Fibroblast of skin of left quadriceps (primary cell): ENCODE measurements at places on chromosomes 6 and 20.

DNA sequence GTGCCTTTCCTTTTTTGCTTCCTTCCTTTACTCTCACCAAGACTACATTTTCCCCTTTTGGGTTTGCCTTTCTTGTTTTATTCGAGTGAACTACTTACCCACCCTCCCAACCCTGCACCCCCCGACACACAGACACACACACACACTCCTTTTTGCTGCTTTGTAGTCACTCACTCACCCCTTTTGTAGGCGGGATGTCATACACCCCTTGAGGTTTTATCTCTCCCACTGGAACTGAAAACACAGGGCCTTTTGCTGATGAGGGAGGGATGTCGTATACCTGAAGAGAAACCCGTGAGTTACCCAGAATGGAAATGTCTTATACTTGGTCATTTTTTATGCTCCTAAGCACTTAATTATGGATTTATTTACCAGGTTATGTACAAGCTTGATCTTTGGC, 40.3 kb downstream of the NEDD9 start:
- no peak for DNase-seq

GRCh38 chr6:112311950-112312547, 35.1 kb upstream of the RFPL4B start:
- no peak for DNase-seq

DNA sequence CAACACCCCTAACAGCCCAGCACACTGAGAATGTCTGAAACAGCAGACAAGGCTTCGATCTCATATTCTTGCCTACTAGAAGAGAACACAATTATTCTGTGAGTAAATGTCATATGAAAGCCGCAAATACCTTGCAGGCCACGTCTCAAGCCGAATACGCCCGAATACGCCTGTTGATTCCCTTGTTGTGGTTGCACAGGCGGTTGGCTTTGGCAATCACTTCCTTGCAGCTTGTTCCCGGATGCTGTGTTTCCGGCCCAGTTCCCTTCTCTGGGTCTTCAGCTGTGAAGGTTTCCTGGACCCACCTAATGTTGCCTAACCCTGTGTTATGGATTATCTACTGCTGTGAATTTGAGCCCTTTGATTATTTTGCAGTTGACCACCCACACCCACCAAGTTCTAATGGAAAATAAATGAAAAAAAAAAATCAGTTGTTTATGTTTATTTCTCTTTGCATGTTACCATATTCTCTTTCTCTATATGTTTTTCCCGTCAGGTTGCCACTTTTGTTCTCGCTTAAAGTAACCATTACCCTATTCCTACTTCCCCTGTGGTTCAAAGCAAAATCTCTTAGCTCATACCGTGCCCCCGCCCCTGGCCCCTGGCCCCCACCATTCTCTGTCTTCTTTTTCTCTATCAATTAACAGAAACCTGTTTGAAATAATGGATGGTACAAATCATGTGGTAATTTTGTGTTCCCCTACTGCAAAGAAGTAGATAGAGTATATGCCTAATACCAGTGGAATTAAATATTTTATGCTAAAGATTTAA, 172.4 kb downstream of the ADGB start:
- DNase-seq, result no peak

- no peak for DNase-seq
Measured at GRCh38 chr20:49916146-49917002, 1.0 kb upstream of the SPATA2 start.

GRCh38 chr20:63322146-63322932, 29.4 kb downstream of the COL20A1 start:
- no peak for DNase-seq

DNA sequence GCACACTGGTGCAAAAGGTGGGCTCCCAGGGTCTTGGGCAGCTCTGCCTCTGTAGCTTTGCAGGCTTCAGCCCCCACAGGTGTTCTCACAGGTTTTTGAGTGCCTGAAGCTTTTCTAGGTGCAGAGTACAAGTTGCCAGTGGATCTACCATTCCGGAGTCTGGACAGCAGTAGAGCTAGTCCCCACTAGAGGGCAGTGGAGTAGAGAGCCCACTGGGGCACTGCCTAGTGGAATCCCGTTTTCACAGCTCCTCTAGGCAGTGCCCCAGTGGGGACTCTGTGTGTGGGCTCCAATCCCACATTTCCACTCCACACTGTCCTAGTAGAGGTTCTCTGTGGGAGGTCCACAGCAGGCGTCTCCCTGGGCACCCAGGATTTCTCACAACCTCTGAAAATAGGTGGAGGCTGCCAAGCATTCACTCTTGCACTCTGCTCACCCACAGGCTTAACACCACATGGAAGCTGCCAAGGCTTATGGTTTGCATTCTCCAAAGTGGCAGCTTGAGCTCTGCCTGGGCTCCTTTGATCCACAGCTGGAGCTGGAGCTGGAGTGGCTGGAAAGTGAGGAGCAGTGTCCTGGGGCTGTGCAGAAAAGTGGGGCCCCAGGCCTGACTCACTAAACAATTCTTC, 86.3 kb upstream of the PROKR2 start:
- no peak for DNase-seq

- DNase-seq, result peak; percentile 52
Measured at GRCh38 chr6:56708810-56709597, 66.3 kb upstream of the DST start.

GRCh38 chr6:36343109-36343680, 6.5 kb upstream of the BNIP5 start:
- no peak for DNase-seq

- DNase-seq, result peak; percentile 4
Measured at GRCh38 chr6:93468291-93468690, 48.9 kb upstream of the EPHA7 start.

GRCh38 chr20:24662322-24662721, 192.9 kb downstream of the SYNDIG1 start:
- DNase-seq, result no peak

GRCh38 chr20:7657569-7657968, 282.7 kb downstream of the HAO1 start:
- DNase-seq, result no peak

DNA sequence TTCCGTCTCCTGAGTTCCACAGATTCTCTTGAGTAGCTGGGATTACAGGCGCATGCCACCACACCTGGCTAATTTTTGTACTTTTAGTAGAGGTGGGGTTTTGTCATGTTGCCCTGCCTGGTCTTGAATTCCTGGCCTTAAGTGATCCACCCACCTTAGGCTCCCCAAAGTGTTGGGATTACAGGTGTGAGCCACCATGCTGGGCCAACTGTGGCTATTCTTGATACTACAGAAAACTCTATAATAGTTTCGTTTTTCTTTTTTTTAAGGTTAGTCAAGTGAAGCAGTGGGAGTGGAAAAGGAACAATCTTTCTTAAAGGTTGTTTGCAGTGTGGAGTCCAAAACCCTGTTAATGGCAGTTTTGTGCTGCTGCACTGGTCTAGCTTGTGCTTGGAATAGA, 84.7 kb downstream of the POPDC3 start:
- no peak for DNase-seq

DNA sequence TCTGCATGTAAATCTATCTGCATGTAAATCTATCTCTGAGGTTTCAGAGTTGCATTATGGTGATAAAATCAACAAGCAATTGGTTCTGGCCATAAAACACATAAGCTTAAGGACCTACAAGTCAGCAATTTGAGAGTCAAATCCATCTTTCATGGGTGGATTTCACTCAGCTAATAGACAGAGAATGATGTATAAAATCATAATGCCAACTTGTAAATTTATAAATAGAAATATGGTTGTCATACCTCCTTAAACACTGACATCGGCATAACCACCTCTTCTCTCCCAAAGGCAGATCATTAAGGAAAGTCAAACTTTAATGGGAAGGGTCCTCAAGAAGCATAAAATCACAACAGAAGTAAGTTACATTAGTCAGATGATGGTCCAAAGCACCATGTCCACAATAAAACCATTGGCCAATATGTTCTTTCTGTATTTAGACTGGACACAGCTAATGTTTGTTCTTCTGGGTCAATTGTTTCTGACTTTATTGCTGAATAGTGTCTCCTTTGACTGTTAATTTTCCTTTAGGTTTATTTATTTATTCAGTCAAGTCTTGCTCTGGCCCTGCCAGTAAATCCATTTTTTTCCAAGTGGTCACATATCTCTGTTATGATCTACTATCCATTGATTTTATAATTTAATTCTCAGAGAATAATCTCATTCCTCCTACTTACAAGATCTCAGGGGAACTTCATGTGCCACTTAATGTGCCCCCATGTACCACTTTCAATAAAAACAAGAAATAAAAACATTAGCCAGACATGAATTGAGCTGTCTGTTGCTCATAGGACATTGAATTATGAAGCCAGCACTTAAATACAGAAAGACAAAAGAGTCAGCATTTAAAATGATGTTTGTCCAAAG, 382.9 kb upstream of the IRAK1BP1 start:
- no peak for DNase-seq

GRCh38 chr6:67896476-67896875, 738.6 kb upstream of the ADGRB3 start:
- no peak for DNase-seq

- no peak for DNase-seq
Measured at GRCh38 chr6:13259393-13259792, 68.9 kb downstream of the TBC1D7 start.

GRCh38 chr6:26592649-26593048, 4.1 kb upstream of the ABT1 start:
- DNase-seq, result no peak

- no peak for DNase-seq
Measured at GRCh38 chr6:20810727-20811108, 276.5 kb downstream of the CDKAL1 start.

DNA sequence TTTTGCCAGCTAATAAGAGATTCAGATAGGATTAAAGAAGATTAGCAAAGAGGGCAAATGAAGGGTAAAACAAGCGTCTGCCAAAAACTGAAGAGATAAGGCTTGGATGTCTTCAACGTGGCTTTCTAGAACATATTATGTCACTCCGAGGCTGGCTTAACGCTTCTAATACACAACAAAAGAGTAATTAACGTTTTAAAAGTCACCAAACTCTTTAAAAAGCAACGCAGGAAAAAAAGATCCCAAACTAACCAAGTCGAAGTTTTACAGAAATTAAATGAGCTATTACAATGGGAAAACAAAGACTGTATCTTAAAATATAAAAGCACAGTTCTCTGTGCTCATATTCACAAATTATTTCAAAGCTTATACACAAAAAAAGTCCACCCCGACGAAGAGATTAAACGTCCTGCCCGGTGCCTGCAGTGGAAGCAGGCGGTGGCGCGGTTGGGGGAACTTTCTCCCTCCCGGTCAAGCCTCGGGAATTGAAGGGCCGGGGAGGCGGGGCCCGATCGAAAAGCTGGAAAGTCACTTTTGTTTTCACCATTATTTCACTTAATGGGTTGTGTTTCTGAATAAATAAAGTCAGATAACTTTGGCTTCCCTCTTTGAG, 1.2 kb downstream of the MAK start:
- no peak for DNase-seq

DNA sequence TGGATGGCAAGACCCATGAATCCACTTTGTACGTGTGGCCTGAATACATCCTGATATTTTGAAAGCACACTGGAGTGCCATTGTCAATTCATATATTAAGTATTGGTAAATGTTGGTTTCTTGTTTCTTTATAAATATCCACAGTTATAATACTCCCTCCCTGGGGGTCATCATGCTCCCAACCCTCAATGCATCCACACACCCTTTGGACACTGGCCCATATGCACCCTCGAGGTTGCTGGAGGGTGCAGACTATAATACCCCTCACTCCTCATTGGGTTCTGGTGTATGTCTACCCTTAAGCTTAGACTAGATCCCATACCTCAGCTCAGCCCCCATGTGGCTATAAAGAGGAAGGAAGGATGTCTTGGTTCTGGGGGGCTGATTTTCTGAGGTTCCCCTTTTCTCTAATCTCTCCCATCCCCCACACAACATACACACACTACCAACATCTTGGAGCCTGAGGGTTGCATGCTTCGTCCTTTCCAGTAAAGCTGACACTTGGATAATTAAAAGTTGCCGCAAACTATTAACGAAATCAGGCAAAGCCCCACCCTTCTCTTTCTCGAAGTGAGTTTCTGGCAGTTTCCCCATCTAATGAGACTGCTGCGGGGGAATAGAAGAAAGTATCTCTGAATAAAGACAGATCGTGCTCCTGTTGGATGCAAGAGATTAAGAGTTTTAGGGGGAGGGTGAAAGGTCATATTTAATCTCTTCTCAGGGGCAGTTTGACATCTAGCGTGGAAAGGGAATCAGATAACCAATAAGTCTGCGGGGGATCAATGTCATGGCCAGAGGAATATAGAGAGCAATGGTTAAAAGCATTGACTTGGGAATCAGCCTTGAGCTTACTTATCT, 7.4 kb downstream of the PIM1 start:
- no peak for DNase-seq

GRCh38 chr20:44070139-44070900, 116.7 kb downstream of the JPH2 start:
- no peak for DNase-seq

DNA sequence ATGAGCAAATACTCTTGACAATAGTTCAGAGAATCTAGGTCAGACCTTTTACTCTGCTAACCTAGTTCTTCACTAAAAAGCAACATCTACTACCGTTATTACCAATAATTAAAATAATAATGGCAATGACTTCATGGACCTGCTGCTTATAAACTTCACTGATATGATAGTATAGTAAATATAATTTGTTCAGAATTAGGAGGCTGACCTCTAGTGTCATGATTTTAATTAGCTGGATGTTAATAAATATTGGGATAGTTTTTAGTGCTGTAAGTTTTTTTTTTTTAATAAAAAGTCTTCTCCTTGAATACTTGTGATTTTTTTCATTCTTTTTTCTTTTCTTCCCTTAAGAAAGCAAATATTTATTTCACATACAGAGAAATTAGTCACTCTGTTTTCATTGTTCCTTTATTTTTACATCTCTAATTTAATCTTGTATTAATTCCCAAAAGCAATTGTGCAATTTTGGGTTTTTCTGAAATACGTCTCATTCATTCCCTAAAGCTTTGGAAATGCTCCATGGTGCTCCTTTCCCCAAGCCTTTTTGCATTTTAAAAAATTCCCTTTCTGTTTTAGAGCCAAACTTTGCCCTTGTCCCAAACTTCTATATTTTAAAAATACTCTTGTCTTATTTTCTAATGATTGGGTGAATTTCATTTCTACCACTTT, 46.6 kb upstream of the UST start:
- no peak for DNase-seq

DNA sequence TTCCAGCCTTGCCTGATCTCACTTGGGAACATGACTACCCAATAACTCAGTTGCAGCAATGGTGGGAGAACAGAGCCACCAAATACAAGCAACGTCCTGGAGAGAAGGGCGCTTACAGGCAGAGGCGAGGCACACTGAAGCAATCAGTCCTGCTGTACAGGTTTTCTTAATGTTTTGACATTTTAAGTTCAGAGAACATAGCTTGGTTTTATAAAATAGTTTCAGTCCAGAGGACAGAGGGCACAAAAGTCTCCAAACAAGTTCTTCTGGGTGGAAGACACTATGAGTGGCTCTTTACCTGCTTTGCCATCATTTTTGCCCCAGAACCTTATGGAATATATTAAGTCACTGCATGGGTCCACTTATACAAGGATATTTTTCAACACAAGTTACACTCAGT, 103.4 kb upstream of the KCNG1 start:
- DNase-seq, result no peak
